ENCODE measurements at places on chromosomes 4 and X.

GRCh38 chr4:179007755-179008154, 1565.5 kb upstream of the AGA start:
- no peak for DNase-seq

- no peak for DNase-seq
Observed at GRCh38 chr4:2044542-2045517, 14.3 kb upstream of the NAT8L start.

- DNase-seq: no peak
Observed at GRCh38 chr4:143397887-143398286, 61.2 kb downstream of the GAB1 start.

GRCh38 chr4:42821230-42821629, 71.3 kb upstream of the GRXCR1 start:
- DNase-seq: no peak

- peak; percentile 3 for DNase-seq
Observed at GRCh38 chrX:105260291-105261043, 40.0 kb upstream of the TEX13A start.

DNA sequence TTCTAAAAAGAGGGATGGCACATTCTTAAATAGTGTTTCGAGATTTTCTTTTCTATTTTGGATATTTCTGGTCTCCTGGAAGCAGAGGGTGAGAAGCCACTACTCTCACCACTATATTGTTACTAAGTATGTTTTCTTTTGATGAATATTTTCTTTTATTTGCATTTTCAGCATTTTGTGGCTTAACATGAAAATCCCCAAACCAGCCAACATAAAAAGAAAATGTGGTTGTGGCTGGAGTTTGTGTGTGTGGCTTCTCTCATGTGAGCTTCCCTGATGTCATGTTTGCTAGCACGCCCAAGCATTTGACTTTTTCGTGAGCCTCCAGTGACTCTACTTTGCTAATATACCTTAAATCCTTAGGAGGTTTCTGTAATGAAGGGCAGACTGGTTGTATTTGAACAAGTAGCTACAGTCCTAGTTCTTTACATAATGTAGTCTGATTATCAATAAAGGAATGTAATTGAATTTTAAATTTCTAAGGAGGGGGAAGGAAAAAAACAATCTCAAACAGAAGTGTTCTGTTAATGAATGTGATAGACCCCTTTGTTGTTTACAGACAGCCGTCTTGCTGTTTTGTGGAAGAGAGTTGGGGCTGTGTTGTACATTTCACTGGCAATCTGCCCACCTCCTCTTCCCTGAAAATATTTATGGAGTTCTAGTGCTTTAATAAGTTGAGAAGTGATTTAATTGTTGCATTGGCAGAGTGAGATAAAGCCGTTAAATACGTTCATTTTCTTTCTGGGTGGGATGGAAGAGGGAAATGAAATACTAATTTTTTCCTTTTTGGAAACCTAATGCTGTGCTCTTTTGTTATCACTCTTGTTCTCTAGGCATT, 114.6 kb downstream of the ARHGAP10 start:
- no peak for DNase-seq

DNA sequence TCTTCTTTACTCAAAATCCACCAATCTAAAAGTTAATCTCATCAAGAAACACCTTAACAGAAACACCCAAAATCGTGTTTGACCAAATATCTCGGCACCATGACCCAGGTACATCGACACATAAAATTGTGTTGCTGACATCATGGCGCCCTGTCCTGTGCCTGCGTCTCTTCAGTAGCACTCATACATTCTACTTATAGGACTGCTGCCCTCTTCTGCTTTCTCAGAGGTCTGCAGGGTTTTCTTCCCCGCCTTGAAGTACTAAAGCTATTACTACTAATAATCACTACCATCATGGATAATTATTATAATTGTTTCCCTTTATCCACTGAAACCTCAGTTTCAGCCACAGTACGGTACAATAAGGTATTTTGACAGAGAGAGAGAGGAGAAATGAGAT, 1403.1 kb upstream of the TENM3 start:
- no peak for DNase-seq

GRCh38 chr4:187811591-187811990, 184.0 kb upstream of the ZFP42 start:
- DNase-seq: no peak

DNA sequence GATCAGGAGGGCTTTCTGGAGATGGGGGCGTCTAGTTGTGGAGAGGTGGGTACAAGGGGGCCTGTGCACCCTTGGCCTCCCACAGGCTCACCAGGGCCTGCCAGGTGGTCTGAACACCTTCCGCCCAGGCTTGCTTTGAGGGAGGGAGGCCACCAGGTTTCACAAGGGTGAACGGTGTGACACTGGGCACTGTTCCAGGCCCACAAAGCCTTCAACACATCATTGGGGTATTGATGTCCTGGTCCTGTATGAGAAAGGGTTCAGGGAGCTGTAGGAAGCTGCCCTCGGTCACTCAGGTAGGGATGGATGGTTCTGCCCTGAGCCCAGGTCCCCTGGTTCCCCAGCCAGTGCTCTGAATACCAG, 6.0 kb downstream of the HTRA3 start:
- DNase-seq: no peak

- DNase-seq: no peak
Observed at GRCh38 chr4:85610450-85610849, 135.5 kb downstream of the ARHGAP24 start.

DNA sequence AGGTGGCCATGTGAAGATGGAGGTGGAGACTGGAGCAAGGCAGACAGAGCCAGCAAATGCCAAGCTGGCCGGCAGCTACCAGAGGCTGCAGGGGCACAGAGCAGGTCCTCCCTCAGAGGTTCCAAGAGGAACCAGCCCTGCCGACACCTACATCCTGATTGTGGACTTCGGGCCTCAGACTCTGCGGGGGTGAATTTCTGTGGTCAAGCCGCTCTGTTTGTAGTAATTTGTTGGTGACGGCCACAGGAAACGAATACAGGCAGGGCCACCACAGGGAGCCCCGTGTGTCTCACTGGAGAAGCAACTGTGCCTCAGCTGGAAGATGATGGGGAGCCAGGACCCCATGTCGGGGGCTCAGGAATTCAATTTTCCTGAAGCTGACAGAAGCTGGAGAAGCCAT, 28.3 kb downstream of the ZFYVE28 start:
- DNase-seq: no peak

DNA sequence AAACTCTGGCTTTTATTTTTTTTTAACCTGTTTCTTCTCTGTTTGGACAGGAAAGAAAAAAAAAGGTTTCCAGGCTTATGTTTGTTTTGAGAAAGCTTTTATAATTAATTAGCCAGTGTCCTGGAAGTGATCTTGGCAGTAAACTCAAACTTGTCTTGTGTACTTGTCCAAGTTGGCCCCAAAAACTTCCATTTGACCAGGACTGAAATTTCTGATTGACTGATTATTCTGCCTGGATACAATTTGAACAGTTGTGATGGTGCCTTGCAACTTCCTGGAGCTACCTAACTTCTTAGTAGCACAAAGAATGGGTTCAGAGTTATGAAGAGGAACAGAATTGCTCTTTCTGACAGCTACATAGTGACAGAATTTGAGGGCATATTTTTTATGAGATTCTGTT, 62.0 kb downstream of the SLC4A4 start:
- DNase-seq: no peak

GRCh38 chr4:21327976-21328700, 620.4 kb downstream of the KCNIP4 start:
- DNase-seq: no peak

DNA sequence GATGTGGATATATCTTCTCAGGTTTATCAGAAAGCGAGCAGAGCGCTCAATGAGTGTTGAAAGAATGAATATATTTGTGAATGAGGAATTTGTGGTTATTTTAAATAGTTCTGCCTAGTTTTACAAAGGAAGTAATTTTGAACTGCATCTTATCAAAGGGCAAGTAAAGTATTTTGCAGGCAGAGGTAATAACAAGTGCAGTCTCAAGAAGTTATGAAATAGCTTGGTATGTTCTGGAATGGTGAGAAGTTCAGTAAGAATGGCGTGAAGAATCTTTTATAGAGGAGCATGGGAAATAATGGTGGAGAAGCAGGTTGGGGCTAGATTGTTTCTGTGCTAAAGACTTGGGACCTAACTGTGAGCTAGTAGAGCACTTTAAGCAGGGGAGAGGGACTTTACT, 10.9 kb downstream of the TMA16 start:
- peak; percentile 13 for DNase-seq

DNA sequence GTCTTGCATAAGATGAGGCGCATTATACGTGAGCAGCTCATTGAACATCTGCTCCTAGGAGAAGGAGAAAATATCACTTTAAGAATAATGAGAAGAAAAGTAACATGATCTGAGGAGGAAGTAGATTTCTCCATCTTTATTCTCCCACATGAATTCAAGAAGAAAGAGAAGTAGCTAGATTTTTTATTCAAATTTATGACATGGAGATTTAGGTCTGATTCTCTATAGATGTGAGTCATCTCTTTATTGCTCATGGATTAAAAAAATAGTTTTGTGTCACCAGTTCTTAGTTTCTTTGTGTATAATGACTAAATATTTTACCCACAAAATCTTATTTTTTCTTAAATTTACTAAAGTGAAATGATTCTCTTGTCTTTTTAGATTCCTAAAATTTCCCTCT, 40.4 kb downstream of the HPGDS start:
- DNase-seq: peak; percentile 2

DNA sequence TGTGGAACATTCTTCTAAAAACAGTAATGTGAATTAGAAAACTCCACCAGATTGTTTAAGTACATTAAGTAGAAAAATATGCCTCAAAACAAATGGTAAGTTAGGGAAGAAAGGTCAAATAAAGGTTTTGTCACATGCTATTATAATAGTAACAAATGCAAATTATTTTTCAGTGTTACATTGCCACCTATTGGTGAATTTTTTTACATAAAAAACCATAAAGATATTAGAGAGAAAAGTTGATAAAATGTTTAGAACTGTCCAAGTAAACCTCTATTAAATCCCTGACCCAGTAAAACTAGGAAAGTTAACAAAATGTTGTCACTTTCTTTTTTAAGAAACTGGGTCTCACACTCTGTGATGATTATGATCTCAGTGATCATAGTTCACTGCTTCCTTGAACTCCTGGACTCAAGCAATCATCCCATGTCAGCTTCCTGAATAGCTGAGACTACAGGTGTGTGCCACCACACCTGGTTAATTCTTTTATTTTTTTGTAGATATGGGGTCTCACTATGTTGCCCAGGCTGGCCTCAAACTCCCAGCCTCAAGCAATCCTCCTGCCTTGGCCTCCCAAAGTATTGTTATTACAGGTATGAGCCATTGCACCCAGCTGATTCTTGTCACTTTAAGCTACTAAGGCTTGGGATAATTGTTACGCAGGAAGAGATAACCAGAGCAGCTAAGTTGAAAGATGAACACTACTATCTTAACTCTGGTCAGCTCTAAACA, 157.6 kb downstream of the ATRX start:
- peak; percentile 25 for DNase-seq

DNA sequence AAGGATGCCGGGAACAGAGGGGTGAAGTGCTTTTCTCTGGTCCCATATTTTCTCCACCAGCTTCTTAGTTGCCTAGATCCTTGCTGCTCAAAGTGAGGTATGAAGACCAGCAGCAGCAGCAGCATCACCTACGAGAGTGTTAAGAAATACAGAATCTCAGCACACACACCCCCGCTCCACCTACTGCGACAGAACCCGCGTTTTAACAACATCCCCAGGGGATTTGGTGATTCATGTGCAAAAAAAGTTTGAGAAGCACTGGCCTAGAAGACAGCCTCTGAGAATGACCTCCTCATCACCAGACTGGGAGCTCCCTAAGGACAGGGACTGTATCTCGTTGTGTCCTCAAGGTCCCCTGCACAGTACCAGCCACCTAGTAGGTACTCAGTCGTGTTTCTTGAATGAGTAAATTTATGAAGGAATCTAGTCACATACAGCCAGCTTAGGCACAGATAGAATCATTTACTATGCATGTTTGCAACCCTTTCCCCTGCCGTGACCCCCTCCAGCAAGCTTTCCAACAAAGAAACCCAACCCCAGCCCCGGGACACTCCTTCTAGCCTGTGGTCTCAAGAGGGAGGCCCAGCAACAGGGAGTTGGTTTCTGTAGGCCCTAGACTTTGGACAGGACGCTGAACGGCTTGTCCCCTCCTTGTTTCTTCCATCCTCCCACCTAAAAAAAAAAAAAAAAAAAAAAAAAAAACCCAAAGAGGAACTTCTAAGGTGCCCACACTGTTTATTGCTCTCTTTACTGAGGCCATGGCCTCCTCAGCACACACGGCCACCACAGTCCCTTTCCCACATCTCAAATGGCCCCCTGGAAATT, 21.5 kb downstream of the RTL5 start:
- no peak for DNase-seq

GRCh38 chr4:86840858-86841257, 8.3 kb downstream of the SLC10A6 start:
- DNase-seq: no peak

- no peak for DNase-seq
Observed at GRCh38 chr4:1376391-1376840, 29.4 kb downstream of the UVSSA start.

DNA sequence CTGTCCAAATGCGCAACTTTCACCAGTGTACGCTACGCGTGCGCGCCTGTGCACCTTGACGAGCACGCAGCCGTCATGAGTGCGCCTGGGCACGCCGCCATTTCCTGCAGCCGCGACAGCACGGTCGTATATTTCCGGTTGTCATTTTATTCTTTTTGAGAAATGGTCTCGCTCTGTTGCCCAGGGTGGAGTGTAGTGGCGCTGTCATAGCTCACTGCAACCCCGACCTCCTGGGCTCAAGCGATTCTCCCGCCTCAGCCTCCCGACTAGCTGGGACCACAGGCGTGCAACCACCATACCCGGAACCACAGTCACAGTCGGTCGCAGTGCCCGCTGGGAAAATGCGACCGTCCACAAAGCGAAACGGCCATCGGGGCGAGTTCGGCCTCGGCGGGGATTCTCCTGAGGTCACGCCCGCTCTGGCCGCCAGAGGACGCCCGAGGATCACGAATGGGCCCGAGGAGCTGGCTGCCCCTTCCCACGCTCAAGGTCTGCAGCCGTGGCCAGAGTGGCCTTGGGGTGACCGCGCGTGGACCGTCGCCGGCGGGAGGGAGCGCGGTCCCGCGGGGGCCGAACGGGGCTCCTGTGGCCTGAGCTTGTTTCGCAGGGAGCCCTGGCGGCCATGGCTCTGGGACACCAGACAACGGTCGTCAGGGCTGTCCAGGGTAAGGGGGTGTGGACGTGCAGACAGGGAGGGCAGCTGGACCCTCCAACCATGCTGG, 23.7 kb upstream of the PNMA3 start:
- DNase-seq: peak; percentile 32

GRCh38 chr4:26731351-26732035, 129.1 kb upstream of the STIM2 start:
- DNase-seq: no peak

- DNase-seq: no peak
Observed at GRCh38 chrX:153778684-153779101, 2.1 kb upstream of the SRPK3 start.

DNA sequence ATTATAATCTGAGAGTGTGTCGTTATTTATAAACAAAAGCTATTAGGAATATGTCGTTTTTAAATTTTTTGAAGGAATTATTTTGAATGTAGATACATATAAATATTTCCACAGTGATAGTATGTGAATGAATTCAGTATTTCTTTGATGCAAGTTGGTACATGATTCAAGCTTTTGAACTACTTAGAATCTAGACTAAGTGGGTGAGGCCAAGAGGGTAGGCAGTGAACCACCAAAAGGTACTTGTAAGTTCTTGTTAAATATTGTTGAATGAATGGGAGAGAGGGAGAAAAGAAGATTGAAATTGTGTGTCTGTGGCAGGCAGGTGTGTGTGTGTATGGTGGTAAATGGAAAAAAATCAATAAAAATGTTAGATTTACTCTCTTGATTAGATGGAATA, 69.6 kb downstream of the ARFIP1 start:
- no peak for DNase-seq

- DNase-seq: peak; percentile 86
Observed at GRCh38 chr4:81405900-81406401, 65.8 kb downstream of the RASGEF1B start.
